ENCODE measurements at places on chromosomes 7 and 10.

GRCh38 chr7:55144333-55145317 lies 125.8 kb downstream of the EGFR start:
- DNase-seq, result no peak

DNA sequence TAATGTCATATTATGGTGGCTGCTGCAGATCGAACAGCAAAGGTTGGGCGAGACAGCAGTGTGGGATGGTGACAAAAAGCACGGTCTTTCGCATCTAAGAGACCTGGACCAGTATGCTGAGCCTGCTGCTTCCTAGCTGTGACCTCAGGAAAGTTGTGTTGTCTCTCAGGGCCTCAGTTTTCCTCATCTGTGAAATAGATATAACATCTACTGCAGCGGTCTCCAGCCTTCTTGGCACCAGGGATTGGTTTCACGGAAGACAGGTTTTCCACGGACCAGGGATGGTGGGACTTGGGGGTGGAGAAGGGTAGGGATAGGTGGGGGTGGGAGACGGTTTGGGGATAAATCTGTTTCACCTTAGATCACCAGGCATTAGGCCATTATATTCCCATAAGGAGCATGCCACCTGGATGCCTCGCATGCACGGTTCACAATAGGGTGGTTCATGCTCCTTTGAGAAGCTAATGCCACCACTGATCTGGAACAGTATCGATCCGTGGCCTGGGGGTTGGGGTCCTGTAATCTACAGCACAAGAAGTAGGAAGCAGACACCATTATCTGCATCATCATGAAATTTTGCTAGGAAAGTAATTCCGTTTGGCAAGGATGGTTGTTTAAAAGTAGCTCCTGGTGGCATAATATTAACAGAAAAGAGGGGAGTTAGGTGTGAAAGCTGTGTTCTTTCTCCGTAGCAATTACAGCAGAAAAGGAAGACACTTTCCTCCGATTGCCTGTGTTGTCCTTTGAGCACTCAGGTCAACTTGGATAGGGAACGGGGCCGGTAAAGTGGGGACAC lies 10.8 kb downstream of the KLF6 start:
- no peak for DNase-seq

DNA sequence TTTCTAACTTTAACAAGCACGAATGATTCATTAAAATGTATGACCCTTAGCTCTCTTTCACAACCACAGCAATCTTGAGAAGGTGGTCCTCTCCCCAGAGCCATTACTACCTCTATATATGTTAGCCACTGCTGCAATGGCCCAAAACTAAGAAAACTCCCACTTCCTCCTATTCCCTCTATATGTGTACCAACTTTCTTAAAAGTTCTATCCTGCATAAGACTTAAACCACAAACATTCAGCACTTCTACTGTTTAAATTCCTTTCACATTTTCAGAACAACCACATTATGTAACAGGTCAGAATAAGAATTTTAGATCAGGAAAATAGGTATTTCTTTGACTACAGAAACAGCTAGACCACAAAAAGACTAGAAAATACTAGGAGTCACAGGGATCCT lies 36.2 kb downstream of the WASL start:
- no peak for DNase-seq

GRCh38 chr7:23530405-23530804 lies 1.4 kb downstream of the TRA2A start:
- DNase-seq, result peak; percentile 32

GRCh38 chr10:44960482-44961229 lies 1.1 kb downstream of the RASSF4 start:
- no peak for DNase-seq

- DNase-seq, result no peak
Measured at GRCh38 chr10:115992236-115992986, 280.6 kb downstream of the GFRA1 start.

- no peak for DNase-seq
Measured at GRCh38 chr7:40826411-40827221, 691.8 kb downstream of the SUGCT start.

GRCh38 chr10:22391600-22391999 lies 46.3 kb downstream of the SPAG6 start:
- no peak for DNase-seq

Measured in GM18507 (cell line).